Osteocyte (in vitro differentiated cells): ENCODE measurements at places on chromosomes 16 and 17. TPM values are rescaled to one million over a fixed set of nuclear protein-coding genes. Genes with fewer than 3 reads are reported as not detected.

FAAP100 gene
- 63.0 and 64.6 TPM in 2 replicates for total RNA-seq

DNA sequence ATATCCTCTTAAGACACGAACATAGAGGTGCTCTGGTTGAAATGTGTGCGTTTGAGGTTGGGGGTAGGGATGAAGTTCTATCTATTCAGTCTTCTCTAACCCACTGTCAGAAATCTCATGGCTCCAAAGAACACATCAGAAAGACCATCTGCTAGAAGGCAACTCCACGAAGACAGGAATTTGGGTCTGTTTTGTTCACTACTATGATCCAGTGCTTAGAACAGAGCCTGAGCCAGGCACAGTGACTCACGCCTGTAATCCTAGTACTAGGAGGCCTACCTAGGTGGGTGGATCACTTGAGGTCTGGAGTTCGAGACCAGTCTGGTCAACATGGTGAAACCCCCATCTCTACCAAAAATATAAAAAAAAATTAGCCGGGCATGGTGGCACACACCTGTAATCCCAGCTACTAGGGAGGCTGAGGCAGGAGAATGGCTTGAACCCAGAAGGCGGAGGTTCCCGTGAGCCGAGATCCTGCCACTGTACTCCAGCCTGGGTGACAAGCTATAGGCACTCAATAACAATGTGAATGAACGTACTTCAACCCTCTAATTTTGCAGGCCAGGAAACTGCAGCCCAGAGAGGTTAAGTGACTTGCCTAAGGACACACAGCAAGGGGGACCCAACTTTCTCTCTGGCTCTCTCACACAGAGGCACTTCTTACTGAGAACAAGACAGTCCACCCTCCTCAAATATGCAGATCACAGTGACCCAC lies 2.3 kb downstream of the CASKIN2 start:
- H3K27ac ChIP-seq: no peak overlapping the region
- no peak for DNase-seq
- no peaks in the 10 kb centered on the region for H3K27me3 ChIP-seq
- peaks cover 9% of the 10 kb centered on the region for H3K36me3 ChIP-seq
- peak overlapping the region; percentile 47 for H3K4me3 ChIP-seq

DNA sequence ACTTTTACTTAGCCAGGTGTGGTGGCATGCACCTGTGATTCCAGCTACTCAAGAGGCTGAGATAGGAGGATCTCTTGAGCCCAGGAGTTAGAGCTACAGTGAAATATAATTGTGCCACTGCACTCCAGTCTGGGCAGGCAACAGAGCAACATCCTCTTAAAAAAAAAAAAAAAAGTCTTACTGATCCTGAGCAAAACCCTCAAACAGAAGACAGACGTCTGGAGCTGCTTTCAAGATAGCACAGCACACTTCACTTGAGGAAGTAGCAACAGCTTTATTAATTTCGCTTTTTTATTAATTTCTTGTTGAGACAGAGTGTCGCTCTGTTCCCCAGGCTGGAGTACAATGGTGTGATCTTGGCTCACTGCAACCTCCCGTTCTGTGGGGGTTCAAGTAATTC lies 10.2 kb upstream of the GGA2 start:
- H3K27ac ChIP-seq: no peak overlapping the region
- no peak for DNase-seq
- peaks cover 36% of the 10 kb centered on the region for H3K36me3 ChIP-seq
- H3K4me3 ChIP-seq: no peak overlapping the region
- no peaks in the 10 kb centered on the region for H3K4me1 ChIP-seq

- no peaks in the 10 kb centered on the region for H3K27me3 ChIP-seq
- no peaks in the 10 kb centered on the region for H3K36me3 ChIP-seq
- H3K4me1 ChIP-seq: no peaks in the 10 kb centered on the region
- DNase-seq: no peak
- H3K27ac ChIP-seq: no peak overlapping the region
- H3K4me3 ChIP-seq: no peak overlapping the region
Measured at GRCh38 chr17:81199482-81199830, 23.3 kb downstream of the CEP131 start.

GRCh38 chr17:179066-179432 lies 2.4 kb downstream of the DOC2B start:
- peak overlapping the region; percentile 32 for H3K4me3 ChIP-seq
- no peak for DNase-seq
- H3K27me3 ChIP-seq: peaks cover 38% of the 10 kb centered on the region
- H3K4me1 ChIP-seq: peaks cover 2% of the 10 kb centered on the region
- no peaks in the 10 kb centered on the region for H3K36me3 ChIP-seq

GRCh38 chr17:50425682-50426471 lies at the start of gene ACSF2:
ACSF2 (plus strand) TSS chr17:50426218; CDS start chr17:50426262, 44 bp downstream.
- peaks cover 36% of the 10 kb centered on the region for H3K4me1 ChIP-seq
- no peaks in the 10 kb centered on the region for H3K36me3 ChIP-seq
- no peak for DNase-seq
- H3K27me3 ChIP-seq: no peaks in the 10 kb centered on the region
- peak within 1 kb of the TSS; percentile 76 for H3K4me3 ChIP-seq
- peak within 1 kb of the TSS; percentile 83 for H3K27ac ChIP-seq
